Sigmoid colon (tissue), 7 donors: ENCODE measurements at places on chromosomes 7 and 10. TPM values are rescaled to one million over a fixed set of nuclear protein-coding genes. Genes with fewer than 3 reads are reported as not detected.

DNA sequence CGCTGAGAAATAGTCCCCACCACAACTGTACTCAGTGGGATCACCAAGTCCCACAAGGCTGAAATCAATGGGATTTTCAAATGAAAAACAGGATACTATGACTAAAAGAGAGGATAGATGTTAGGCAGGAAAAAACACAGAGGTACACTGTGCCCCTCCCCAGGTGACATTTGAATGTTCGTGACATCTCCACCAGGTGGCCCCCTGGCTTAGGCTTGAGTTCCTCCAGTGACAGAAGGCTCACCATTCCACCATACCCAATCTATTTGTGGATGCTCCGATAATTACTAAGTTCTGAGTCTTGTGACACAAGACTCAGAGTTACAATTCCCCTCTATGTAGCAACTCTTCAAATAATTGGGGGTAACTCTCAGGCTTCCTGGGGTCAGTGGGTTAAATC lies 77.5 kb upstream of the KCNMA1 start:
- H3K36me3 ChIP-seq: no peaks in the 10 kb centered on the region
- H3K4me1 ChIP-seq: peaks cover 4% of the 10 kb centered on the region
- no peak for DNase-seq
- no peaks in the 10 kb centered on the region for H3K27me3 ChIP-seq

DNA sequence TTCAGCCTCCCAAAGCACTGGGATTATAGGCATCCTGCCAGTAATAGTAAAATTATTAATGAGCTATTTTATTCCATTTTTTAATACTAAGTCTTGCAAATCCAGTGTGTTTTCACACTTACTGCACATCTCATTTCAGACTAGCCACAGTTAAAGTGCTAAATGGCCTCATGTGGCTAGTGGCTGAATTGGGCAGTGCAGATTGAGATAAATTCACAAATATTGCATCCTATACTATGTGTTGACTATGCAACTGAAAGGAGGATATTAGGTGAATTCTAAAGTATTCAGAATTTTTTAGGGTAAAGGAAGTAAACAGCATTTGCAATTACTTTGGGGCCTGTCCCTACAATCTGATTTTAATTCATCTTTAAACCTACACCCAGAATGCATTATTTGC lies 10.2 kb downstream of the APBB1IP start:
- H3K27ac ChIP-seq: no peak overlapping the region
- no peak overlapping the region for H3K4me3 ChIP-seq
- H3K27me3 ChIP-seq: no peaks in the 10 kb centered on the region
- no peaks in the 10 kb centered on the region for H3K36me3 ChIP-seq
- no peak for DNase-seq

DNA sequence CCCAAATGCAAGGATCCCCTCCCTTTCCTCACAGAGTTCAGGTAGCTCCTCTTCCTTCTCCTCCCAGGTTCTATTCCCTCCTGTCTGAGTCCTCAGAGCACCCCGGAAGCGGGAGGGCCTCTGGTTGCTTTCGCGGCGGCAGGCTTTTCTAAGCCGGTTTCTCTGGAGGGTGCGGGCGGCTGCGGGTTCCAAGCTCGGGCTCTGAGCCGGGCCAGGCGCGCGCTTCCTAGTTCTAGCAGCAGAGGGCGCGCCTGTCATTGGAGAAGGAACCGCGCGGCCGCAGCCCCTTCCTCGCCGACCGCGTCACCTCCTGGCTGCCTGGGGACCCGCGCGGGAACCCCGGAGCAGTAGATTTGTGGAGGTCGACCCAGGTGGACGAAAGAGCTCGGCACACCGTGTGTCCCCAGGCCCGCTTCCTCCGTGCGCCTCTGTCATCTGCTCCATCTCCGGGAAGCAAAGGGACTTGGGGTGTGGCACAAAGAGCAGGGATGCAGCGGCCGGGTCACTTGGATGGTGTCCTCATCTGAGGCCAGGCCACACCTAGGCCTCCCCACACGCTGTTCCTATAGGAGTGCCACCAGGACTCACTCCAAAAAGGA lies 389.0 kb upstream of the PODXL start:
- H3K27ac ChIP-seq: no peak overlapping the region
- no peaks in the 10 kb centered on the region for H3K36me3 ChIP-seq
- H3K27me3 ChIP-seq: no peaks in the 10 kb centered on the region
- H3K4me1 ChIP-seq: peaks cover 7% of the 10 kb centered on the region
- peak overlapping the region; percentile 12 for H3K4me3 ChIP-seq
- no peak for DNase-seq

Gene SFTPA2
- total RNA-seq: not detected

Gene SFTPA1
- total RNA-seq: not detected

GRCh38 chr7:117333168-117333567 lies 10.3 kb upstream of the WNT2 start:
- H3K27ac ChIP-seq: no peak overlapping the region
- no peak for DNase-seq
- no peaks in the 10 kb centered on the region for H3K36me3 ChIP-seq
- H3K4me1 ChIP-seq: no peaks in the 10 kb centered on the region
- no peak overlapping the region for H3K4me3 ChIP-seq

Gene TES
- total RNA-seq: 289 TPM

DNA sequence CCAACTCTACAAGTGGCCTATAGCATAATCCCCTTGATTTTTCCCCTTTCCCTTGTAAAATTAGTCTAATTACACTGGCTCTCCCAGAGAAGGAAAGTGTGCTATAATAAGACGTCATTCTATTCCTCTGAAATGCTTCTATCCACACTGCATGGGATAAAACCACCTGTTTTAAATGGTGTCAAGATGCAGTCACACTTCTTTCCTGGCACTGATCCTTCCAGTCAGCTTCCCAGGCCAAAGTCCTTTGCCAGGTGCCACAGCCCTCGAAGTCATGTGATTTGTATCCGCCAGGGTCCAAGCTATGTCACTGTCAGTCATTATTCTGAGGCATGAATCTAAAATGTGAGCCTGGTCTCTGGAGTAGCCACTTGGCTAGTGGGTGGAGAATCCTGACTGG lies 169.0 kb upstream of the KIAA1217 start:
- no peak overlapping the region for H3K4me3 ChIP-seq
- no peaks in the 10 kb centered on the region for H3K27me3 ChIP-seq
- no peaks in the 10 kb centered on the region for H3K36me3 ChIP-seq
- H3K4me1 ChIP-seq: no peaks in the 10 kb centered on the region
- H3K27ac ChIP-seq: no peak overlapping the region
